Upper lobe of left lung (tissue), 6 donors: ENCODE measurements at places on chromosomes 2 and 18. TPM values are rescaled to one million over a fixed set of nuclear protein-coding genes. Genes with fewer than 3 reads are reported as not detected.

Gene RAB17
- total RNA-seq, result 97.2 TPM

Gene PIAS2
- total RNA-seq, result 29.0 TPM

Gene TEX44
- not detected for total RNA-seq

Gene NRP2
- 99.4 TPM for total RNA-seq

Gene HNMT
- 72.0 TPM for total RNA-seq

Gene COL5A2
- total RNA-seq, result 34.6 TPM

Gene FAP
- 7.3 TPM for total RNA-seq

Gene HOXD1
- 4.4 TPM for total RNA-seq

Gene AOX1
- 26.2 TPM for total RNA-seq

Gene RAX
- total RNA-seq, result not detected

Gene VAMP5
- 20.5 TPM for total RNA-seq

Gene C1GALT1C1L
- 0.77 TPM for total RNA-seq

Gene FER1L5
- 0.24 TPM for total RNA-seq
